ENCODE measurements at places on chromosomes 7 and 10.

- no peak for DNase-seq
These were observed 174.1 kb downstream of the AHR start for GRCh38 chr7:17472518-17472917.

- DNase-seq, result no peak
These were observed 28.0 kb downstream of the CTBP2 start for GRCh38 chr10:125132344-125132743.

DNA sequence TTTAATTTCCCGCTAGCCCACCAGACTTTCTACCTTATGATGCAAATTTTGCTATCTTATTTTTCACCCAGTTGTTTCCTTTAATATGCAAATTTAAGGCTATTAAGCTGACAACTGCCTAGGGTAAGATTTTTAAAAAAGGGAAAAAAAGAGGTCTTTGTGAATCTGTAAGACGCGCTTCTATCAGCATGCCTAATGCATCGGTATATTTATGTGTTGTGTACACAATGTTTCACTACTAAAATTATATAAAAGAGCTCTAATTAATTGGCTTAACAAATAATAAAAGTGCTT, 386.6 kb downstream of the KIF20B start:
- no peak for DNase-seq

DNA sequence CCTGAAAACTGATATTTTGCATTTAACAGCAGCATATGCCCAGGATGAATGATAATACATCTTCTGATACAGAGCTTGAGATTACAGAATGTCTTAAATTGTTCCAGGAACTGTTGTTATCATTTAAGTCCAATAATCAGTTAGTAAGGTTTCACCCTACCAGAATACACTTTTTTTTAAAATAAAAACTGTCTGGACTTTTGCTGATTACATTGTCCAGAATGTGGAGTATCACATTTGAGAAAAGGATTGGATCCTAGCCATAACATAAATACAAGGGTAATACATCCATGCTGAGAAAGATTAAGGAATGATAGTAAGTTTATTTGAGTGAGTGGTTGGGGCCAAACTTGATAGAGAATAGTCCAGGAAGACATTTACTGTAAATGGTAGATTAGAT, 71.0 kb downstream of the SEPTIN7 start:
- no peak for DNase-seq

GRCh38 chr10:102620138-102620590, 24.1 kb upstream of the TRIM8 start:
- DNase-seq, result no peak

GRCh38 chr10:24054421-24054820, 154.5 kb upstream of the KIAA1217 start:
- no peak for DNase-seq

DNA sequence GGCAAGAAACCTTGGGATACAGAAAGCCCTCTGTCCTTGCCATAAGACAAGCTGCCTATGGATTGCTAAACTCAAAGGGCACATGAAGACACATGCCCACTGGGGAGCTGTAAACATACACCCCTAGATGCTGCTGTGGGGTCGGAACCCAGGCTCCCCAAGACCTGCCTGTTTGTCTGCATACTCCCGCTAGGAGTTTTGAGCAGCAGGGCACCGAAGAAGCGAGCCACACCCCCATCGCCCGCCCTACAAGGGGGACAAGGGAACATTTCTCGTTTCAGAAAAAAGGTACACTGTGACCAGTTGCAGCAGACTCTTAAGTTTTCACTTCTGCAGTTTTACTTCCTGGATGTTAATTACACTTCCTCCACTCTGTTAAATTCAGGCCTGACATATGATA, 680.2 kb upstream of the GHITM start:
- DNase-seq, result no peak

GRCh38 chr7:103071000-103071399, 3.6 kb downstream of the FBXL13 start:
- DNase-seq, result no peak

- DNase-seq, result no peak
These were observed 2.2 kb downstream of the FGFBP3 start for GRCh38 chr10:91907033-91907594.

GRCh38 chr7:75981203-75981452, 13.3 kb downstream of the TMEM120A start:
- DNase-seq, result no peak

GRCh38 chr10:96673318-96674099, 46.8 kb downstream of the PIK3AP1 start:
- no peak for DNase-seq

DNA sequence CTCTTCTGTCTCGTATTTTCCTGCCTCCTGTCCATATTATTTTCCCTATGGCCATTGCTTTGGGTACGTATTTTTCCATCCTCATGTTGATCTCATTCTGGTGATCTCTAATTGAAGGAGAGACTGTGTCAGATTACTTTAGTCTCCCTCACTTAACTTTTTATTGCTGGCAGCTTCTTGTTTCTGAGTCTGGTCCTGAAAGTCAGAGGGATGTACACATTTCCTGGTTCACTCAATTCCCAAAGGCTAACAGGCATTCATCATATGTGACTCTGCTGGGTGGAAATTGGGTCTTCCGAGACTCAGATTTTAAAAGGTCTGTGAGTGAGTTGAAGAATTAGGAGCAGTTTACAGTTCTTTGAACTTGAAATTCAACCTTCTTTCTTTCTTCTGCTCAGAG, 10.9 kb downstream of the UMAD1 start:
- no peak for DNase-seq

GRCh38 chr10:15369256-15370211, 1.6 kb downstream of the FAM171A1 start:
- no peak for DNase-seq

GRCh38 chr10:77843264-77843663, 83.3 kb downstream of the DLG5 start:
- DNase-seq, result no peak

GRCh38 chr7:93592588-93593266, 18.2 kb upstream of the CALCR start:
- no peak for DNase-seq

GRCh38 chr7:114787556-114787955, 134.3 kb upstream of the MDFIC start:
- DNase-seq, result no peak

- DNase-seq, result no peak
These were observed 718.8 kb downstream of the MAGI2 start for GRCh38 chr7:78734626-78735025.

All from activated T-helper 1 cell treated with anti-CD3 and anti-CD28 coated beads, Interleukin-2, amount 50 U/mL, for 16 hours (primary cell).